ENCODE measurements at places on chromosomes 4 and X.

DNA sequence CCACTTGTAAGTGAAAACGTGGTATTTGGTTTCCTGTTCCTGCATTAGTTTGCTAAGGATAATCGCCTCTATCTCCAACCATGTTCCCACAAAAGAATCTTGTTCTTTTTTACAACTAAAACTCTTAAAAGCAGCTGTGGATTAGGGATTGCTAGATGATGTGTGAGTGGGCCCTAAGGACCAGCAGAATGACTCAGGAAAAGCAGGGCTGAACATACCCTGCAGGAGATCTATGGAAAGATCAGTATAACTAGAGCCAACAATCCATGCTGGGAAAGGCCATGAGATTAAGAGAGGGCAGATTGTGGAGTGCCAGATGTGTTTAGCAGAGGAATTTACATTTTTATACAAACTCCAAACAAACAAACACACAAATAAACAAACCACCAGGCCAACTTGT is 128.4 kb upstream of the TMEM164 start:
- DNase-seq: no peak

DNA sequence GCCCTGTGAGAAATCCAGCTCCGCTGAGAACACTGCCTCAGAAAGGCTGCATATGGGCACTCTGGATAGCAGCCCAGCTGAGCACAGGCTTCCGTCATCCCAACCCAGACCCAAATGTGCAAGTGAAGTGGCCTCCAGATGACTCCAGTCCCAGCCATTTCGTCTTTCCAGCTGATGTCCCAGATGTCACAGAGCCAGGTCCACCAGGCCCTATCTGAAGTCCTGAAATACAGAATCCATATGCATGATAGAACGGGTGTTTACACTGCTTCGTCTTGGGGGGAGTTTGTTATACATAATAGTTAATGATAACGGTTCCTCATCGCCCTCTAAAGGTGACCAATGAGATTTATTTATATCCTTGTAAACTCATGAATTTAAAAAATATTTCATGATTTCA is 72.6 kb upstream of the TRIM2 start:
- no peak for DNase-seq

DNA sequence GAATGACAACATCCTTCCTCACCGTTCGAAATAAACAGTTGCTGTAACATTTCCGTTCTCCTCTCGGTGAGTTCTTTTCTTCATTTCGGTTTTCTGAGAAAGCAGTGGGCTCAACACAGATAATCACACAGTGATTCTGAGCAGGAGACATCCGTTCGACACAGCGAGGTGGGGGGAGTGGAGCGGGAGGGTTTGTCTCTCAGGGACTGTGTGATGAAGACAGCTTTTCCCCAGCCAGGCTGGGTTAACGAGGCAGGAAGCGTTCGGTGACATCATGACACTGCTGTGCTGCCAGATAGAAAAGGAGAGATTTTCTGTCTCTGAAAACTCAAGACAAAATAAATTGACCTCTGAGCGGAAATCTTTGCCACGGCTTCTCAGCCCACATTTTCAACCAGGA is 119.3 kb downstream of the CRLF2 start:
- DNase-seq: no peak

- no peak for DNase-seq
Observed at GRCh38 chr4:36274158-36274557, 7.3 kb upstream of the DTHD1 start.

DNA sequence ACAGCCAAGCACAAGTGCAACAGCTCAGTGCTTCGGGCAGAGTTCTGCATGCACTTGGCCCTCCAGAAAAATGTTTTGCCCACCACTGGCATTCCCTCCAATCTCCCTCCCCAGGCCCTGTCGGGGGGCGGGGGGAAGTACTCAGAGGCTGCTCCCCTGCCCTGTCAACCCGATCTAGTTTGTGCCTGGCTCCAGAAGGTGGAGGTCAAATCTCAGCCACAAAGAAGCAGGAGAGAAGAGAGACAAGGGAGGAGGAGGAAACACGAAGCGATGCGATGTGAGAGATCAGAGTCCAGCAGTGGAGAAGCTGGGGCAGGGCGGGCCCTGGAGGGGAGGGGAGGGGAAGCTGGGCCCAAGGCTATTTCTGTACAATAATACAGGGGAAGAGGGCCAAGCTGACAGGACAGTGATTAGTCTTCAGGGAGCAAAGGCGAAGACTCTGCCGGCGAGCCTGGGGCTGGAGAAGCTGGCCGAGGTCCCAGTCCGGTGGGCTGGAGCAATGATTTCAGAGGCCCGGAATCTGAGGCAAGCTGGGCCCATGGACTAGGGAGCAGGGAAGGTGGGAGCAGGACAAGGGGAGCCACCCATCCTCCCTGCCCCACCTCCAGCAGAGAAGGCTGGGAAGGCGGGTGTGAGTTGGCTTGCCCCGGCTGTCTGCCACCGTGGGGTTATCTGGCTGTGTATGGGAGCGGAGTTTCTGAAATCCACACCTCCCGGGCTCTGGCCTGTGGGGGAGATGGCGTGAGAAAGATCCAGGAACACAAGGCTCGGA is 167.1 kb downstream of the EFNB1 start:
- no peak for DNase-seq

GRCh38 chr4:128294464-128294863 is 6.9 kb upstream of the PGRMC2 start:
- no peak for DNase-seq

DNA sequence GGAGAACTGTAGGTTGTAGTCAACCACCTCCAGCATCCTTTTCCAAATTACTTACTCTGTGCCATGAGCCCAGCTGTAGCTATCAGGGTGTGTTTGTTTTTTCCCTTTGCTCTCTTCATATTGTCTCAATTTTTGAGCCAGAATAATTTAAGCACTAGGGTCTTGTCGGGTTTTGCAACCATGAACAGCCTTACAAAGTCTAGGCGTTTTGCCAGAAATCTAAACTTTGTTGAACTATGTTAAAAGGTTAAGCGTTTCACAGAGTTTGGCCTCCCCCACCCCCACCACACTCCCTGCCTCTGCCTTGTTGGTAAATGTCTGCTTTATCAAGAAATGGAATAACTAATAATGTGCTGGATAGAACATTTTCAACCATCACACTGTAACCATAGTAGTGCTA is 190.6 kb upstream of the TTC29 start:
- DNase-seq: no peak

GRCh38 chrX:111041018-111041462 is 55.0 kb upstream of the PAK3 start:
- DNase-seq: no peak

- DNase-seq: no peak
Observed at GRCh38 chrX:4315891-4316290, 602.4 kb upstream of the PRKX start.

DNA sequence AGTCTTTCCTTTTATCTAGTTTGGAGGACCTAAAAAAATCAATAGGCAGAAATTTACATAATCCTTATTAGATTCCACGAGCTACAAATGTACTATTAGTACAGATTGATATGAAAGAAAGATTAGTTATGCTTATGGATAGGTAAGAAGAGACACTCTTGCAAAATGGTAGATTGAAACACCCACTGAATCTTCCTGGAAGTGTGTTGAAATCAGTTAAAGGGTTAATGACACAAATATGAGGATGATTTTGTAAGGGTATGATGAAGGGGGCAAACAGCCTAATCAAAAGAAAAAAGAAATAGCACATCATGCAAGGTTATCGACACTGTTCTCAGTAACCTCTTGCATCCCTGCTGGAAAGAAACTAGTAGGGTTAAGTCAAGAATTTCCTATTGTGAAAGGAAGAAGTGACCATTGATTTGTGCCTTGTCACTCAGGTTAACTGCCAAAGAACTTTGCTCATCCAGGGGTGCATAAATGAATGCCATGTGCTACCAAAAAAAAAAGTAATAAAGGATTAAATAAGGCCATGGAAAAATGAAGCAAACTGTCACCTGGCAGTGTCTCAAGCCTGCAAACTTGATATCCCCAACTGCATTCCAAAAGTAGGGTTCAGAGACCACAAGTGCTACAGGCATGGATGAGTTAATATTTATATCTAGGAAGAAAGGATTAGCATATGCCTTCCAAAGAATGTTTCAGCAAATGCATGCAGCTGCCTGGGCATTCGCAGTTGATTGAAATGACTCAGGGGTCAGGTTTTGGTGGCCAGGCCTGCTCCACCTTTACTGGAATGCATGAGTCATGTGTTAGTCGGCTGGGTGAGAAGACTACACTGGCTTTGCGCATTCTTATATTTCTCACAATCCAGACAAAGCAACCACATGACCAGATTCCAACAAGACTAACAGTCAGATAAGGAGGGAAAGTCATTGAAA is 78.3 kb upstream of the ATXN3L start:
- DNase-seq: peak; percentile 6

DNA sequence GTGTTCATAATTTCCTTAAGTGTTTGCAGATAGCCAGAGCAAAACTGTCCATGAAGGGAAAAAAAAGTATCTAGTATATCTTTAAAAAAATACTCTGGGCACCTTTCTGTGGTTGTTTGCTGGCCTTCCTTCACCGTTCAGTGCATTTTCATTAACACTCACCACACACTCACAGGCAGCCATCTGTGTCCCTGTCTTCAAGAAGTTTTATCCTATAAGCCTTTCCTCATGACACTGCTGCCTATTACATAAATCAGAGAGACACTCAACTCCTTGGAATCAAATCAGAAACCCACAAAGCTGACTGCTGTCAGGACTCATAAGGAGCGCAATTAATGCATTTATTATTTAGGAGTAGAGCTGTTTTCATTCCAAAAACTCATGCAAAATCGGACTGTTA is 1720.2 kb downstream of the PCDH7 start:
- no peak for DNase-seq

DNA sequence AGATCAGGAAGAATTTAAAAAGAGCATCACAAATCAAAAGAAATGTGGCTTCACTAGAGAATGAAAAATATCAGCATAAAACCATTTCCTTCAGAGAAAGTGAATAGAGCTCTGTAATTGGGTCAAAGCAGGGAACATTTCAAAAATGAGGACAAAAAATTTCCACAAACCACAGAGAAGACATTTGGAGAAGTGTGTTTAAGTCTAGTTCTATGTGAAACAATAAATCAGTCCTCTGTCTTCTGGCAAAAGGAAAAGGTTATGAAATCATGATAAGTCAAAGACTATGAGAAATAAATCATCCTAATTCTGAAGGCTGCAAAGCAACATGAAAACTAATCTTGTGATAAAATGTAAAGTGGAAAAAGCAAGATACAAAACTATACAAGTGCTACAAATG is 27.9 kb downstream of the SMPX start:
- DNase-seq: no peak

DNA sequence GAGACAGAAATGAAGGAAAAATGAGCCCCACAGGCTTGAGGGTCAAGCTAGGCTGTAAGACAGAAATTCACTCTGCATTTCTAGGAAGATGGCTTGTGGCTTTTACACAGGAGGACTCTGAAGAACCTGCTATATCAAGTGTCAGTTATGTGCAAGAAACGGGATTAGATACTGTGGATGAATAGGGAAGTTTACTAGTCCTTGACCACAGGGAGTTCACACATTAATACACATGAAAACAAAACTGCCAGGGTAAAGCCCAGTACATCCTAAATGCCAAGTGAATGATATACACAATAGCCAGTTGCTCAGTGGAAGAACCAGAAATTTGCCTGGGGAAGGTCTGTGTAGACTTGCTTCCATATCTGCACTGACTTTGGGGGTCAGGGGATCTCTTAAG is 53.5 kb downstream of the TMEM131L start:
- DNase-seq: no peak

DNA sequence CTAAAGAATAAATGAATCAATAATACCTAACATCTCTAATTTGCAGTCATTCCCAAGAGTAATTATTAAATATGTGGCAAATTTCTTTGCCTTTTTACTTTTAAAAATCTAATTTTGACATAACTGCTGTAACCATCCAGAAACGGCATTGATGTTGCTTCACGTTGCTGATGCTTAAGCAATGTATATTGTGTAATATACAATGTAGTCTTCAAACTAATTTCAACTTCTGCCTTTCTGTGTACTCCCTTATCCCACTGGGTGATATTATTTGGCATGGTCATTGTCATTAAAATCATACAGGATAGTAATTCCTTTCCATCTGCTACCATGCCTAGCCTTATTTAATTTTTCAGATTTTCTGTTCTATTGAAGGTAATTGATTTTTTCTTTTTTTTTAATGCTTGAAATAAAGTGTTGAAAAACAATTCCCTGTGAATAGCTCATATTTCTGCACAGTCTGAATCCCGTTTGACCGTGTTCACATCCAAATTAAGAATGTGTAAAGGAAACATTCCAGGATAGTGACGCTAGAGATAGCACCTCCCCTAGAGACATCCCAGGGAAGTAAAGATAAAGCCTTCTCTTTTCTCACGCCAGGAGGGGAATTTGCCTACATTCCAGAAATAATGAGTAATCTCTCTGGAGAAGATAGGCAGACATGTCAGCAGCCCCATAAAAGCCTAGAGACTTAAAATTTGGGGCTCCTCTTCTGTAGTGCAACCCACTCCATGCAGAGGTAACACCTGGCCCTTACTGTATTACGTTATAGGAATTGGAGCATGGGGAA is 8.6 kb downstream of the FAM200B start:
- no peak for DNase-seq

- no peak for DNase-seq
Observed at GRCh38 chr4:68445111-68445510, 2.2 kb upstream of the TMPRSS11E start.

DNA sequence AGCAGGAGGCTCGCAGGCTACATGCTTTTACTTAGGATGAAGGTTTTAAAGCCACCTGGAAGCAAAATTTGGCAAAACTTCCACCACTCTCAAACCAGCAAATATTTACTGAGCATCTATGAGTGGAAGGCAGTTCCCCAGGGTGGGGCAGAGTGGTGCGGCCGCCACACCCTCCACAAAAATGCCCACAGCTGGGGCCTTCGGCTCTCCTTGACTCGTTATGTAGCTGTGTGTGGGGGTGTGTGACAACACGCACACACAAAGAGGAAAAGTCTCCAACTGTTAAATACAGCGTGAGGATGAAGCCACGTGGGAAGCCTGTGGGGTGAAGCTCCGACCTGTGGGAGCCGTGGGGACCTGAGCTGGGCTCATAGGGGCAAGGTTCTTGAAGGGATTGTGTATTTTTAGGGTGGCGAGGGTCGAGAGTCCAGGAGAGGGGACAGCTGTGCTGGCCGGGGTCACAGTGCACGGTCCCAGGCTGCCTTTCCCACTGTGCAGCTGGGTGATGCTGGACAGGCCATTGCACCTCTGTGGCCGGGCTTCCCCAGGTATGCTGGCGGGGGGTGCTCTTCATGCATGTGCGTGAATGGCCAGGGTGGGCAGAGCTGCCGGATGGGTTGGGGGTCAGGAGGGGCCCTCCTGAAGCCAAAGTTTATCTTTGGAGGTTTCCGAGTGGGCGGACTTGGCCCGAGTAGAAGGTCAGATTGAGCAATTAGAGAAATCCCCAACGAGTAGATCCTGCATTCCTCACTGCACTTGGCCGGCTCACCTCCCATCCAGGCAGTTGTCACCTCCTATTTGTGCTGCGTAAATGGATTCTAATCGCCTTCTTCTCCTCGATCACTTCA is 25.4 kb downstream of the SORCS2 start:
- DNase-seq: no peak

Measured in activated CD8-positive, alpha-beta memory T cell treated with anti-CD3 and anti-CD28 coated beads for 4 hours (primary cell).